ENCODE measurements at places on chromosomes 16 and 17.

DNA sequence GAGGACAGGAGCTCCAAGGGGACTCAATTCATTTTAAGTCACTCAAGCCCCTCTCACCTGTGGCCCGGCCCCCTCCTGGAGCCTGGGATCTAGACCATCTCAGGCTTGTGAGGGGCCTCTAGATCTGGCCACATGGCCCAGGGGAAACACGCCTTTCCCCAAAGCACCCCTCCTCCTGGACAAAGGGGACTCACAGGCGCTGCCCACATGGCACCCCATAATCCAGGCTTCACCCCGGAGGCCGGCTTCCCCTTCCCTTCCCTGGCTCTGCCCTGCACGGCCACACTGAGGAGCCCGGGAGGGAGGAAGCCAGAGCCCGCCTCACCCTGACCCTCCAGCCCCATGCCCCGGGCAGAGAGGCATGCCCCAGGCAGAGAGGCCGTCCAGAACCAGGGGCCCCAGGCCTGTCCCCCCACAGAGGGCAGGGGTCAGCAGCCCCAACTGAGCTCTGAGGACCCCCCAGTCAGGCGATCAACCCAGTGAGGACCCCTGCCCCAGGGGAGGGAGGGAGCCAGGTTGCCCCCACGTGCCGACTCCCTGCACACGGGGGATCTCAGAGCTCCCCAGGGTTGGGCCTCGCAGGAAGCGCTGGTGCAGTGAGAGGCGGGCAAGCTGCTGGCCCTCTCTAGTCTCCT is 10.9 kb downstream of the HS3ST6 start:
- no peak for DNase-seq

DNA sequence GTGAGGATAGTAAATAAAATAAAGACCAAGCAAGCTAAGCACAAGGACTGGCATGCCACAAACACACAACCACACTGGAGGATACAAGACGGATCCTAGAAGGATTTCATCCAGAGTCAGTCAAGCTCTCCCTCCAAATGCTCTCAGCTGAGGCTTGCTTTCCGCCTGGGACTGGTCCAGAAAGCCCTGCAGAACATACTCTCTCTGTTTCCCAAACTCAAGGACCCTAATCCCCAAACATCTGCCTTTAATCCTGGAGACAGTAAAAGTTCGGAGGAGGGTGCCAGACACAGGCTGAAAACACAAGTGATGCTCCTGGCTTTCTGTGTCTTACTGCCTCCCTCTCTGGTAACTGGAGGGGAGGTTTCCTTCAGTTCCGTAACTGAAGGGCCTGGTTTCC is 5.3 kb upstream of the HSD11B2 start:
- DNase-seq, result no peak

GRCh38 chr16:62067182-62067581 is 30.9 kb upstream of the CDH8 start:
- DNase-seq, result no peak

DNA sequence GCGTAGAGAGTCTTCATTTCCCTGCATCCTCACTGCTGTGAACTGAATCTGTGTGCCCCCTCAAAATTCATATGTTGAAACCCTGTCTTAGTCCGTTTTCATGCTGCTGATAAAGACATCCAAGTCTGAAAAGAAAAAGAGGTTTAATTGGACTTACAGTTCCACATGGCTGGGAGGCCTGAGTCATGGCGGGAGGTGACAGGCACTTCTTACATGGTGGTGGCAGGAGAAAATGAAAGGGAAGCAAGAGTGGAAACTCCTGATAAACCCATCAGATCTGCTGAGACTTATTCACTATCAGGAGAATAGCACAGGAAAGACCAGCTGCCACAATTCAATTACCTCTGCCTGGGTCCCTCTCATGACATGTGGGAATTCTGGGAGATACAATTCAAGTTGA is 3.1 kb upstream of the CCDC42 start:
- DNase-seq, result no peak

- DNase-seq, result no peak
Measured at GRCh38 chr17:79361873-79362771, 248.7 kb downstream of the RBFOX3 start.

DNA sequence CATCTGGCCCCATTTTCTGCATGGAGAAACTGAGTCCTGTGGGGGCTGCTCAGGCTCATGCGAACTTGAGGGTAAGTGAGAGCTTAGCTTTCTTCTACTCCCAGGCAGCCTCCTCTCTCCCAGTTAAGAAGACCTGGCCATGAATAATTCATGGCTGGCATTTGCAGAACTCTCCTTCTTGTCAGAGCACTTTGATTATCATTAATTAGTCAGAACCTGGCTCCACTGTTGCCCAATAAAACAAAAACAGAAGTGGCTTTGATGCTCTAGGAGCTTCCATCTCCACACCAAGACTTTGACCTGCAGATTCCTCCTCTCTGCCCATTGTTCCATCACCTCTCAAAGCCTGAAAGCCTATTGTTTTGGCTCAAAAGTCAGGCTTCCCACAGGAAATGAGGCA is 45.5 kb upstream of the CDH3 start:
- no peak for DNase-seq

DNA sequence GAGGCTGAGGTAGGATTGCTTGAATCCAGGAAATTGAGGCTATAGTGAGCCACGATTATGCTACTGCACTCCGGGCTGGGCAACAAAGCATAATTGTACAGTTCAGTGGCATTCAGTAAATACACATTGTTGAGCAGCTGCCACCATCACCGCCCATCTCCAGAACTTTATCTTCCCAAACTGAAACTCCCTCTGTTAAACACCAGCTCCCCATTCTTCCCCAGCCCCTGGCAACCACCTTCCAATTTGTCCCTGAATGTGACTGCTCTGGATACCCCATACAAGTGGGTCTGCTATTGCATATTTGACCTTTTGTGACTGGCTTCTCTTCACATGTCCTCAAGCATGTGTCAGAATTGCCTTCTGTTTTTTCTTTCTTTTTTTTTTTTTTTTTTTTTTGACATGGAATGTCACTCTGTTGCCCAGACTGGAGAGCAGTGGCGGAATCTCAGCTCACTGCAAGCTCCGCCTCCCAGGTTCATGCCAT is 2.9 kb downstream of the RPL38 start:
- DNase-seq, result no peak

DNA sequence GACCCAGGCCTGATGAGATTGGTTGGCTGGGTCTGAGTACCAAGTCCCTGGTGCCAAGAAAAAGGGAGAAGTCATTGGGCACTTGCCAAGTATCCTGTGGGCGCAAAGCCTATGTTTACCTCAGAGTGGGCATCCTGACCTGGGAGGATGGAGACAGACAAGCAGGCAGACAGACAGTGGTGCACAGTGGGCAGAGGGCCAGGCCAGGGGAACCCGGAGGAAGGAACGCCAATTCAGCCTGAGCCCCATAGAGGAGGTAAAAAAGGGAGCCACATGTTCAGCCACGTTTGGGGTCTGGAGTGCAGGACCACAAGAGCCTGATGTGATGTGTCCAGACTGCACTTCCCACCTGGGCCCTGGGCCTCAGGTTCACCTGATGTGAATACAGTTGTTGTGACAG is 5.4 kb downstream of the PHKG2 start:
- DNase-seq, result no peak

GRCh38 chr16:51149251-51149661 is 1.8 kb downstream of the SALL1 start:
- DNase-seq, result no peak

- DNase-seq, result no peak
Measured at GRCh38 chr17:67867591-67867990, 42.3 kb downstream of the BPTF start.

- peak; percentile 80 for DNase-seq
Measured at GRCh38 chr17:27602721-27603420, 28.1 kb upstream of the LGALS9 start.

DNA sequence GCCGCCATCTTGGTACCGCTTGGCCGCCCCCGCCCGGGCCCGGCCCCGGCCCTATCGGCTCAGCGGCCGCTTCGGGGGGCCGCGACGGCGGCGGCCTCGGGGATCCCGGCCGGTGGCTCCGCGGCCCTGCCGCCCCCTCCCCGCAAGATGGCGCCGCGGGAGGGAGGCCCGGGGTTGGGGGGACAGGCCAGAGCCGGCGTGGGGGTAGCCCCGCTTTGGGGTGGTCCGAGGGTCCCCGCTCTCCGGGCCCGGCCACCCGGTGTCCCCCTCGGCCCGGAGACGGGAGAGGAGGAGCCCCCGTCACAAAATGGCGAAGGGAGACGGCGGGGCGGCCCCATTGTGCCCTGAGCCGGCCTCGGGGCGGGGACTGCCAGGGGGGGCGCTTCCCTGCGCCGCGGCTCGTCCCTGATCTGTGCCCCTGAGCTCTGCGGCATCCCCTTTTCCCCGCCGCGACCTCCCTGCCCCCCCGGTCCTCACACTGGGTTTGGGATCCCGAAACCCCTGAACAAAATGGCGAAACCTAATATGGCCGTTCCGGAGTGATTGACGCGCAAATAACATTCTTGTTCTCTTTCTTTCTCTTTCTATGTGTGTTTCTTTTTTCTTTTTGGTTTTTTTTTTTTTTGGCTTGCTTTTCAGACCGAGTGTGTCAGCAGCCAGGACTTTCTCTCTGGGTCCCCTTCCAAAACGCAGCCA is 986 bp downstream of the HAPSTR1 start:
- peak; percentile 62 for DNase-seq

GRCh38 chr16:10576390-10577304 is 3.8 kb downstream of the EMP2 start:
- no peak for DNase-seq

DNA sequence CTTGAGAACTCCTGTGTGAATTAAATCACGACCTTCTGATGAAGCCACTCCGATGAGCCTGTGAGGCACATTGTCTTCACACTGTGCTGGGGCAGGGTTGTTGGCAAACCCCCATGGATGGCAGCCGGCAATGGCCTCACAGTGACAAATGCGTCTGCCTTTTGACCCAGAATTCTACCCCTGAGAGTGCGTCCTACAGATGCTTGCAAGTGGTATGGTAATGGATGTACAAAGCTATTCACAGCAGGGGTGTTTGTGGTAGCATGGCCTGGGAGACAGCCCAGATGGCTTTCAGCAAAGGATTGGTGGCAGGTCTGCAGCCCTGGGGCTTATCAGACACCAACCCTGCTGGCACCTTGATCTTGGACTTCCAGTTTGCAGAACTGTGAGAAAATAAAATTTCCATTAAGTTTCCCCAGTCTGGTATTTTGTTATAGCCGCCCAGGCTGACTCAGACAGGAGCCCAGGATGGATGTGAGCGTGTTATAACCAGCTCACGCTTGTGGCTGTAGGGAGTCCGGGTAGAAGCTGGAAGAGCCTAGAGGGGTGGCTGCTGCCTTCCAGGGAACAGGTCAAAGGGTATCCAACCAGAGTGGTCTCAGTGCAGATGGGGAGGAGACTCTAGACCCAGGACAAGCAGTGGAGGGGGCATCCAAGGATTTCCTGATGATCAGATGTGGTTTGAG is 10.1 kb downstream of the AFMID start:
- DNase-seq, result no peak

DNA sequence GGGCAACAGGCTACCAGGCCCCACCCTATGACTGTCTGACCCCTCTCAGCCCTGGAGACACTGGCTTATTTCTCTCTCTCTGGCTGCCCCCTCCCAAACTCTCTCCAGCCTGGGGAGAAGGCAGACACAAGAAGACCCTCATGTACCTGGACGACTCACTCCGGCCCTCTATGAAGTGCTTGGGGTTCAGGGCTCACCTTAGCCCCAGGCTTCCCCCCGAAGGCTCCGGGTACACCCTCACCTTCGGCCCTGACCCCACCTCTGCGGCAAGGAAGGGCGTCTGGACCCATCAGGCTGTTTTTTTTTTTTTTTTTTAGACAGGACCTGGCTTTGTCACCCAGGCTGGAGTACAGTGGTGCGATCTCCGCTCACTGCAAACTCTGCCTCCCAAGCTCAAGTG is 906 bp upstream of the CARMIL2 start:
- no peak for DNase-seq

- DNase-seq, result peak; percentile 41
Measured at GRCh38 chr16:66342294-66342900, 24.1 kb upstream of the CDH5 start.

- no peak for DNase-seq
Measured at GRCh38 chr16:55508271-55508921, 476 bp upstream of the LPCAT2 start.

DNA sequence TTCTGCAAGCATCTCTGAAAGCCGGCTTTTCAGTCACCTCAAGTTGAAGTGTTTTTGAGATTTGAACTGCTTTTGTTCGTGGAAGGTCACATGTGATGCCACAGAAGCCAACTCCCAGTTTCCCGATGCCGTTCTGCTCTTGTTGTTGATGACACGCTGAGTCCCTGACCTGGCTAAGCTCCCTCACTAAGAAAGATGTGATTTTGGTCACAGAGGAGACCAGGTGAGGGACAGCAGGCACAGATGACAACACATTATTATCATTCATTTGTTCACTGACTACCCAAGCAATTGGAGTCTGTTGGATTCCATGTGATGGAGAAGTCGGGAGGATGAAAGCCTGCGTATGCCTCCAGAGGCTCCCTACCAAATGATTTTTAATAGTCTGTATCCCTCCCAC is 822.4 kb upstream of the RBFOX1 start:
- no peak for DNase-seq

GRCh38 chr17:74390680-74391653 is 23.7 kb downstream of the GPR142 start:
- no peak for DNase-seq

GRCh38 chr17:46192439-46193150 is 634 bp downstream of the KANSL1 start:
- DNase-seq, result peak; percentile 65

DNA sequence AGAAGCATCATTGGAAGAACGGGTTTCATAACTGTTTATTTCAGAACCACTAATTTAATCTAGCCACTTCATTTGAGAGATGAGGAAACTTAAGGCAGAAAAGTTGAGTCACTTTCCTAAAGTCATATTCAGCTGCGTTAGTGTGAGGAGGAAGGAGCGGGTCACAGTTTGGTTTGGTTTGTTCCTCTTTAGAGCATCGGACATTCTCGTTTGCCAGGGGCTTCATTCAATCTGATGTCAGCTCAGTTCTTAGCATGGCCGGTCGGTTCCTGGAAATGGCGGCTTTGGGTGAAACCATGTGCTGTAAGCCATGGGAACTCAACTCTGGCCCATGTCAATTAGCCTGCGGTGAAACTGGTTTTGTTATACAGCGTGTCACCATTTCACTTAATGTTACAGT is 186.5 kb downstream of the LGALS9B start:
- DNase-seq, result no peak

DNA sequence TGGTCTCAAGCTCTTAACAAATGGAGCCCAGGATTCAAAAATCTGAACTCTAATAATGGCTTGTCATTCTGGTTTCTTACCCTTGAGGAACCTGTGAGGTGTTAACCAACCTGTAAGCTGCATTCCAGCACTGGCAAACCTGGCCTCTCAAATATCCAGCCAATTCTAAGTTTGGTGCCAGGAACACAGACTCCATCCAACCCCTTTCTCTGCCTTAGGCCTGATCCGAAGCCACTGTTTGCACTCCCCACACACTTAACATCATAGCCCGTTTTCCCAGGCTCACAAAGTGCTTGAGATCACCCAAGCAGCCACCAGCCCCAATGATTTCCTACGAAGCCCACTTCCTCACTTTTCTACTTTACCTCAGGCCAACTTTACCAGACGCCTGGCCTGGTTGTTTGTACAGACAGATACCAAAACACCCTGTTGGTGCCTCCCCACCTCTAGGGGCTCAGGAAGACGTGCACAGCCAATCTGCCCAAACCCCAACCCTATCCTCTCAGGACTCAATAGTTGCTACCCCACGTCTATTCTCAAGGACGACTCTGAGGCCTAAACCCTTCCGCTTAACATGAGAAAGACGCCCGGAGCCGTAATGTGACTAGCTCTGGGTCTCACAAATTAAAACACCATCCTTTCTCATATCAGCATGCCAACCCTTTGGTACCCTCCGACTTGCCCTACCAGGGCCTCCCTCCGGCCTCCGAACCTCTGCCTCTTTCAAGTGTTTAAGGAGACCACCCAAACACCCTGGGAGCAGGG is 3.2 kb upstream of the PER1 start:
- no peak for DNase-seq

GRCh38 chr16:85254921-85255320 is 142.6 kb upstream of the CIBAR2 start:
- DNase-seq, result no peak

Data from activated CD4-positive, alpha-beta T cell treated with anti-CD3 and anti-CD28 coated beads, Interleukin-2, amount 50 U/mL, for 48 hours (primary cell).